ENCODE measurements at places on chromosomes 4 and X.

GRCh38 chr4:91630054-91630453 lies 673.7 kb upstream of the GRID2 start:
- DNase-seq = no peak

- no peak for DNase-seq
Measured at GRCh38 chr4:77488882-77489281, 116.7 kb upstream of the CXCL13 start.

- no peak for DNase-seq
Measured at GRCh38 chrX:47697181-47697580, 38.2 kb upstream of the UXT start.

DNA sequence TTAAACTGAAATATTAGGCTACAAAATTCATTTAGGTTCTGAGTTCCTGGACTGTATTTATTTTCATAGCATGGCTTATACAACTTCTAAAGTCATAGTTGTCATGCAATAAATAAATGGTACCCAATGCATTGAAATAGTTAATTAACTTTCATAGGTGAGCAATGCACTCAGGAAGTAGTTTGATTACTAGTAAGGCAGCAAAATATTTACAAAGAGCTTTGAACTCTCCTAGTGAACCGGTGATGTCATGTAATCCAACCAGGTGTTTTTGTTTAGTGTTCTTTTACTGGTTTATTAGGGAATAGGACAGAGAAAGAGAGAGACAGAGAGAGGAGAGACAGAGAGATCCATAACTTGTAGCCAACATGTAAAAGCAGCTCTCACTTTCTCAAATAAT lies 228.6 kb upstream of the CTSO start:
- DNase-seq = no peak

DNA sequence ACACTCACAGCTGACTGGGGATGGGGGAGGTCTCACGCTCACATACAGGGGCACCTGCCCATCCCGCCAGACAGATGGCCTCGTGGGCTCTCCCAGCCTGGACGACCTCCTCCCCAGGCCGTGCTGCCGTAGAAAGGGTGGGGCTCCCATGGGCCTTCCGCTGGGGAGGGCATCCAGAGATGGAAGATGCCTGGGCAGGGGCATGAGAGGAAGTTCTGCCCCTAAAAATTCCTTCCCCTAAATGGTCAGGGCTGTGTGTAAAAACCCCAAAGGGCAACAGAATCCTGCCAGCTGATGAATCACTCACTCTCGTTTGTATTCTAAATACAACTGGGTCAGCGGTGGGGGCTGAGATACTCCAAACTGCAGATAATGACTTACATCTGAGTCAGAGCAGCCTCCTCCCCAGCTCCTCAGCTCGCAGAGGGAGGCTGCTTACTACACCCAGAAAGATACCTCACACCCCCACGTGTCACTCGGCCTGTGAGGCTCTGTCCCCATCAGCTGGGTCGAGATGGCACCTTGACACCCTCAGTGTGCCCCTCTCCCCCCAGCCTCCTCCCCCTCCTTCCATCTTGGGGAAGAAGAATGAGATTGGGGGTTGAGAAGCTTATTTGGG lies 10.1 kb downstream of the WDR1 start:
- peak; percentile 17 for DNase-seq

- no peak for DNase-seq
Measured at GRCh38 chrX:124346877-124347241, 496 bp downstream of the SH2D1A start.

DNA sequence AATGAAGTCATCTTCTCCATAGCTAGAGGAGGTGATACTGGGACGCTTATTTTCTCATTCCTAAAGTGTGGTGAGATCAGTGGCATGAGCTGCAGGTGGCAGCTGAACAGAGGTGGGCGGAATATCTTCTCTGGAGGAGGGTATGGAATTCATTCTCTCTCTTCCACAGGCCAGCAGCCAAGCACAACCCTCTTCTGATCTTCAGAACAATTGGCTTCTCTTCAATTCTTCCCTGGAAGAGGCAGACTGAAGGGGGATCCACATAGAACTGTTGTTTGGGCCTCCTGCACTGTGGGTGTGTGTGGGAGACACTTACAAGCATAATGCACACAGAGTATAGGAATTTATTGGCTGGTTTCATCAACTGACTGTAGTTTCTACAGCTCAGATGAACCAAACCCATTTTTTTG lies 180.4 kb upstream of the RASGEF1B start:
- DNase-seq = no peak

DNA sequence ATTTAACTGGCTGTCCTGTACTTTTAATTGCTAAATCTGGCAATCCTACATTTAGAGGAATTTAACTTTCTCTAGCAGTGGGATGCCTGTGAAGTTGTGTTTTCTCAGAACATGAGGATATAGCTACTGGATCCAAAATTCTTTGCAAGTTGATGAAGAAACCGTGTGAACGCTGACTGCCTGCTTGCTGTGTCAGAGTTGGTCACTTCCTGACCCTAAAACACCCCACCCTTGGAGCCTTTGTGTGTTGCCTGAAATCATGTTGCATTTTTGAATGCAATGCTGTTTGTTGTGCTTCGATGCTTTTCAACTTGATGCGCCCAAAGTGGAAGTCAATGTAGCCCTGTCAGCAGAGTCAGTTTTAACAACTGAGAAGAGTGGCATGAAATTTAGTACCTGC lies 211.2 kb downstream of the ANK2 start:
- no peak for DNase-seq

DNA sequence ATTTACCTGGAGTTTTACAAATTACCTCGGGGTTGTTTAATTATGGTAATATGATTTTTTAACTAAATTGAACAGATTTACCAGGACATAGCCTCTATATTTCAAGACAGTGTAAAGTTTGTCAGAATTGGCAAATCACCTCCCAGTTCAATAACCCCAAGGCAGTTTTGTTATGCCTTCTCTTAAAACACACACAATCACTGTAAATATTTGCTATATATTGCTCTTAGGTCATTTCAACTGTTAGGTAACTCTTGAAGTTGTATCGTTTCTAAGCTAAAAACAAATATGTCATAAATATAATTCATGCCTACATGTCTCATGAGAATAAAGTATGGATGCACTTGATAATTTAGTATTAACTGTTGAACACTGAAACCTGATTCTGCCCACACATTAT lies 24.1 kb downstream of the PDLIM5 start:
- DNase-seq = no peak

DNA sequence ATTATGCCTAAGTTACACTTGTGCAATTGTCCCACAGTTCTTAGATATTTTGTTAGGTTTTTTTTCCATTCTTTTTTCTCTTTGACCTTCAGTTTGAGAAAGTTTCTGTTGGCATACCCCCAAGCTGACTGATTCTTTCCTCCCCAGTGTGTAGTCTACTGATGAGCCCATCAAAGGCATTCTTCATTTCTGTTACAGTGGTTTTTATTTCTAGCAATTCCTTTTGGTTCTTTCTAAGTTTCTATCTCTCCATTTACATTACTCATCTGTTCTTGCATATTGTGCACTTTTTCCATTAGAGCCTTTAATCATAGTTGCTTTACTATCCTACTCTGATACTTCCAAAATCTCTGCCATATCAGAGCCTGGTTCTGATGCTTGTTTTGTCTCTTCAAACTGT lies 31.9 kb downstream of the CASP6 start:
- no peak for DNase-seq

GRCh38 chr4:3874028-3874415 lies 107.8 kb downstream of the ADRA2C start:
- DNase-seq = no peak

DNA sequence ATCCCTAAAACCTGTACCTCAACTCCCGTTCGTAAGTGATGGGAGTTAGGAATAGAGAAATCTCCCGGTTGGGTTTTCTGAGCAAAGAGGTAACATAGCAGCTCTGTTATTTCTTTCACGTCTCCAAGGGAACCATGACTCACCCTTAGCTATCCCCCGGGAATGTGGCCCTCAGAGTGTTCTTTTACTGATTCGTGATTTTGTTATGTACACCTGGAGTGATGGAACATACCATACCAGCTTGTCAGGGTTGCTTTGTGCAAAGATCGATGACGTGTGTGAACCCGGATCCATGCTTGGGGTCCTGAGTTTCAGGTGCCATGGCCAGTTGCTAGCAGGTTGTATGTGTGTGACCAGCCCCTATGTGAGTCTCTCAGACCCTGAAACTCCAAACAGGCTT lies 52.6 kb downstream of the HPRT1 start:
- DNase-seq = no peak

DNA sequence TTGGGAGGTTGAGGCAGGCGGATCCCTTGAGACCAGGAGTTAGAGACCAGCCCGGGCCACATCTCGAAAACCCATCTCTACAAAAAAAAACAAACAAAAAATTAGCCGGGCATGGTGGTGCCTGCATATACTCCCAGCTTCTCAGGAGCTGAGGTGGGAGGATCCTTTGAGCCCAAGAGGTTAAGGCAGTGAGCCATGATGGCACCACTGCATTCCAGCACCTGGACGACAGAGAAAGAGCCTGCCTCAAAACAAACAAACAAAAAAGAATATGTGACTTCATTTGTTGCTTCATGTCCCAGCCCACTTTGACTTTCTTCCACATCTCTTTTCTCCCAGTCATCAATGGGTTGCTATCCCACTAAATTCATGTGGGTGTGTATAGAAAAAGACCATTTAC lies 79.7 kb downstream of the BCOR start:
- no peak for DNase-seq

DNA sequence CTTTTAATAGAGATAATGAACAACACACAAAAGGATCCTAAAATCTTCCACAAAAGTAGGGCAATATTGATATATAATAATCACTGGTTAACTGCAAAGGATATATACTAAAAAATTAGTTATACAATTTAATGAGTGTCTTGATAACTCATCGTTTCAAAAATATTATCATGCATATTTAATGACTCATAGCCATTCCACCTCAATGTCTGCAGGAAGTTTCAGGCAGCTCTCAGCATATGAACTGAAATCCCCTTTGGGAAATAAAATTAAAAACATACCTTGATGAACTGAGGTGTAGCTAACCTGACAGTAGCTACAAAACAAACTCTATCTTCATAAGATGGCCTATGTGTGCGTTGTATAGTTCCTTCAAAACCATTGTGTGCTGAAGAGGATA lies 62.9 kb downstream of the TMEM165 start:
- DNase-seq = no peak

Measured in OCI-M1 (cell line).